Retinal pigment epithelial cell (primary cell): ENCODE measurements at places on chromosomes 7 and 10.

DNA sequence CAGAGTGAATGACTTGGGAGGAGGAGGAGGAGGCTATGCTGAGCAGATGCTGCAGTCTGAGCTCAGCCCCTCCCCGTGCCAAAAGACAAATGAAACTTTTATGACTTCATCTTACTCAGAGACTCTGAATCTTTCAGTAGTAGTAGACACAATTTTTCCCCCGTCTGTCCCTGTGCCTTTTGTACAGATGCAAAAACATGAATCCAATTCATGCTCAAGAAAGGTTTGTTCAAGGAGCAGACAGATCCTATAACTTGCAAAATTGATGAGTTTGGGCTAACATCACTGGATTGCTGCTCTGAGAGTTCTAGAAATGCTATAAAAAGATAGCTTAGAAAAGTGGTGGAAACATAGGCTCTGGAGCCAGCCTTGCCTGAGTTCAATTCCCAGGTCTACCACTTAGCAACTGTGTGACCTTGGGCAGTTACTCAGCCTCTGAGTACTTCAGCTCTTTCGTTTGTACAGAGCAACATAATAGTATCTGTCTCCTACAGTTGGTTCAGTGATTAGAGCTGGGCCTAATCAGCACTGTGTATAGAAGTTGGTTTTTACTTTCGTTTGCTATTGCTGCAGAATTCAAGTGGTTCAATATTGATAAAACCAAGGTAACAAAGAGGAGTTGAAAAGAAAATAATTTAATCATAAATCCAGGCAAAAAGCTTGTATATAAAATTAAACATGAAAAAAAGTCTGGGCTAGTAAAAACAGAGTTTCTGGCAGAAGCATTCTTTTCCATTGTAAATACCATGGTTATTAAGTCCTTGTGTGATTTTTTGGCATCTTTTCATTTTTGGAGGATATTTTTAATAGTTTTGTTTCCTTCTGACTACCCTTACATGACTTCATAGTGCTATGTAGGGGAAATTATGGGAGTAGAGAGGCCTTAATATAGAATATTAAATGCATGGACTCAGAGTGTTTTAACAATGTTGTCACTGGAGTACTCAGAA, 174.2 kb upstream of the ZNF32 start:
- no peak for DNase-seq

DNA sequence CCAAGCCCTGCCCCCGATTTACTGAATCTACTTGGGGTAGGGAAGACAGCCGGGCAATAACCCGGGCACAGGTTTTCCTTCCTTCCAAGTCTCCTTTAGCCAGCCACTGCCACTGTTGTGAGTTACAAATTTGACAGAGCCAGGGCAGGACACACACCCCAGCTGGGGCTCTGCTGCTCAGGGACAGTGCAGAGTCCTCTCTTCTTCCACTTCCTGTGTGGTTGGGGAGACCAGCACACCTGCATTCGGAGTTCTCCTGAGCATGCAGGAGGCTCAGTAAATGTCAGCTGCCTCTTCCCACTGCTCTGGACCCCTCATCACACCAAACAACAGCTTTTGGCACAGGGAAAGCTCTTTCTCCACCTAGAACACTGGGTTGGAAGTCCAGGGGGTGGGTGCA, 21.3 kb downstream of the CHST15 start:
- no peak for DNase-seq

GRCh38 chr7:141193066-141193465, 119.2 kb downstream of the TMEM178B start:
- no peak for DNase-seq

DNA sequence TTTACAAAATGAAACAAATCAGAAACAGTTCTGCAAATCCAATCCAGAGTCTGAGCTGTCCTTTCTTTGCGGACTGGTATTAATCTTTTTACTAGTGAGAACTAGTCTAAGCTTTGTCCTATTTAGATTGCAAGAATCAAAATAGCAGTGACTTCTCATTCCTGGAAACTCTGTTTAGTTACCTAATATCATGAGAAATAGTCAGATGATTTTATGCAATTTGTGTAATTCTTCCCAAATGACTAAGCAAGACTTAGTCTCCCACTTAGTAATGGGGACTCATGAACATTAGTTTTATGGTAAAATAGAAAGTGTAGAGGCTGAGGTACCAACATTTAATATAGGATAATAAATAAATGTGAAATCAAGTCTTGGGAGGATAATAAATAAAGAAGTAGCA, 341.3 kb downstream of the DNAJB9 start:
- DNase-seq, result peak; percentile 56

- no peak for DNase-seq
These were observed 335.1 kb upstream of the POM121L12 start for GRCh38 chr7:52700349-52700748.
